Caki2 (cell line): ENCODE measurements at places on chromosomes 13 and 19.

DNA sequence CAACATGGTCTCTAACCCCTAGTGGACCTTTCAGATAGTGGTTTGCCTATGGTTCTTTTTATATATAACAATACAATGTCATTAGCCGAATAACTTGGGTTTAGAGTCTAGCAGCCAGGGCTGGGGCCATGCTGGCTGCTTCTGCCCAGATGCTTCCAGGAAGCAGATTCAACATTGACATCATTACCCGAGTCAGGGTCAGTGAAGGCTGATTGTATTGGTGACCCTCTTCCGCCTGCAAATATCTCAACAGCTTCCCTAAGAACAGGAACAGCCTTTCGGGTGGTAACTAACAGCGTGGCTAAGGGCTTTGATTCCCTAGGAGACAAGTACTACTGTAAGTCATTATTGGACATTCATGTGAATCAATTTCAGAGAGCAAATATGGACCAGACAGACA, 476.4 kb downstream of the UQCRFS1 start:
- DNase-seq, result no peak

- no peak for DNase-seq
Measured at GRCh38 chr19:51800473-51801244, 5.7 kb downstream of the FPR3 start.

GRCh38 chr19:41939861-41940730, 11.8 kb upstream of the ERFL start:
- no peak for DNase-seq

DNA sequence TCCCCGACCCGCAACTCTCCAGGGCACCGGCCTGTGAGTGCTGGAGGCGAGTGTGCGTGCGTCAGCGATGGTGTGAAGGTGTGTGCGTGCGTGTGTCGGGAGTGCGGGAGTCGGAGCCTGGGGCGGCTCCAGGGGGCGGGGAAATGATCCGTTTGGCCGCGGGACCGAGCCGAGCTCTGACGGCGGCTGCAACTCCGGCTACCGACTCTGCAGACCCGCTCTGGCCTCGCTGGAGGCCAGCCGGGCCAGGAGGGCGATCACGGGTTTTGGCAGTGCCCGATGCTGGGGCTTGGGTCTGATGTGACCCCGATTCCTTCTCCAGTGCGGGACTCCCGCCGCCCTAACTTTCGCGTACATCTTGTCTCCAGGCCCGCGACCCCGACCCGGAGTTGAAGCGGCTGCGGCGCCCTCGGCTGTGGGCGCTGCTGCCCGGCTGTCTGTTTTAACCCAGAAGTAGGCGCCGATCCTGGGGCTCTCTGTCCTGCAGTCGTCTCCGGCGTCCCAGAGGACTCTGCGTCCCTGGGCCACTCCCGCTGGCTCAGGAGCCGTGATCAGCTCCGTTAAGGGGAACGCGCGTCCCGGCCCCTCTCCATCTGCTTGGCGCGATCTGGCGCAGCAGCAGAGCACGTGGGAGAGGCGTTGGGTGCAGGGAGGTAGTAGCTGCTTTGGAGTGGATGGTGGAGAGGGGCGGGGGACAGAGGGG, 1.2 kb downstream of the CHST8 start:
- no peak for DNase-seq

DNA sequence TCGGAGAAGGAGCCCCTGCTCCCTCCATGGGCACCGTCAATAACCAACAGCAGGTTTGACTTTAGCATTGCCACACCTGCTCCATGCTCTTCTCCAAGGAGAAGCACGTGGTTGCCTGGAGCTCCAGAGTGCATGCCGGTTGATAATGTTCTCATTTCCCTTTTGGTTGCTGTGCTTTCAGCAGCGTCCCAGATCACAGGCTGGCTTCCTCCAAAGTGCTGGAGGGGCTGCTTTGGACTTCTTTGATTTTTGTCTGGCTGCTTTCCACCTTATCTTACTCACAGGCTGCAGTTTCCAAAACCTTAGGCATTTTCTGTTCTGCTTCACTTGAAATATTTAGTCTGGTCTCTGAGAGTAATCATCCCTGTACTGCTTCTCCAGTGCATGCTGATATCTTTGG, 123.8 kb upstream of the IRS2 start:
- DNase-seq, result no peak

GRCh38 chr19:16266586-16266942, 58.1 kb upstream of the KLF2 start:
- DNase-seq, result no peak

GRCh38 chr19:44653977-44654774, 10.5 kb downstream of the PVR start:
- DNase-seq, result no peak

DNA sequence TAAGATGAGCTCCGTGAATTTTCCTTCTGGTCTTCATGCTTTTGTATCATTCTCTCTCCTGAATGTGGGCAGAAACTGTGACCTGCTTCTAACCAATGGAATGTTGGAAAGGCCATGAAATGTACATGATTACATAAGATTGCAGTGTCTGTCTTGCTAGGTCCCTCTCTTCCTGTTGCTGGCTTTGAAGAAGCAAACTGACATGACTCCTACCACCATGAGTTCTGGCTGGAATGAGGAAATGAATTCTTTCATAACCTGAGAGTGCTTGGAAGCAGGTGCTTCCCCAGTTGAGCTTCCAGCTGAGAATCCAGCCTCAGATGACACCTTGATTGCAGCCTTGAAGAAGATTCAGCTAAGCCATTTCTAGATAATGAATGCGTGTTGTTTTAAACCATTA, 275.0 kb upstream of the MIR17HG start:
- no peak for DNase-seq

- DNase-seq, result no peak
Measured at GRCh38 chr13:62096652-62097051, 681.0 kb upstream of the PCDH20 start.

DNA sequence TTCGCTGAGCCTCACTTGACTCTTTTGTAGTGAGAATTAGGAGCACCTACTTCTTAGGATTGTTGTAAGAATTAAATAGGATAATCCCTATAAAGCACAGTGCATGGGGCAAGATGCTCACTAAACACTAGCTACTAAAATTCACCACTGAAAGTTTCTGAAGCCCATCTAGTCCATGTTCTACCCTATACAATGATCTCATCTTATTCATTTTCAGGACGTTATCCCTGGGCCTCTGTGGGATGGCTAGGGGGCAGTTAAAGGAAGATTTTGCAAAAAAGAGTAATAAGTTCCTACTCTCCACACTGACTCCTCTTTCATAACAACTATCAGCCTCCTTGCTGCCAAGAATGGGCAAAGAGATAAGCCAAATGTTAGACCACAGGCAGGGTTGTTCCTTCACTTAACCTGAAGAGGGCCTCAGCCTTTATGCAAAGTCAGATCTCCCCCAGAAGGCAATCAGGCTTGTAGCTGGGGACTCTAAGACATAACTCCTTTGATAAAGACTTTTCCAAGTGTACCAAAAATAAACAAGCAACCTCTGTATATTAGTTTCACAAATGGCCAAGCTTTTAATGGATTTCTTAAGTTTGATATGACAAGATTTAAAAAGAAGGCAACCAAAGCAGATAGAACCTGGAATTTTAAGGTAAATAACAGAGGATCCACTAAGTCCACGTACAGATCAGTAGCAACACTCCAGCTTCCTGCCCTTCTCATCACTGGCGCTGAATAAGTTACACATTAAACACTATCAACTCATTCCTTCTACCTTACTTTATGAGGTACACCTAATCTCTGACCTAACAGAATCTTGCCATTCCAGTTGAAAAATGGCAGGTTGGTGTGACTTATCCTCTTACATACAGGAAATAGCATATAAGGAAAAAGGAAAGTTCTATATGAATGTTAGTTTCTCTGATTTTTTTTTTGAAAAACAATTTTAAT, 44.4 kb downstream of the ELF1 start:
- DNase-seq, result peak; percentile 55

GRCh38 chr13:91557328-91558090, 159.1 kb downstream of the GPC5 start:
- no peak for DNase-seq

GRCh38 chr13:40895227-40896184, 106.1 kb downstream of the SLC25A15 start:
- no peak for DNase-seq

DNA sequence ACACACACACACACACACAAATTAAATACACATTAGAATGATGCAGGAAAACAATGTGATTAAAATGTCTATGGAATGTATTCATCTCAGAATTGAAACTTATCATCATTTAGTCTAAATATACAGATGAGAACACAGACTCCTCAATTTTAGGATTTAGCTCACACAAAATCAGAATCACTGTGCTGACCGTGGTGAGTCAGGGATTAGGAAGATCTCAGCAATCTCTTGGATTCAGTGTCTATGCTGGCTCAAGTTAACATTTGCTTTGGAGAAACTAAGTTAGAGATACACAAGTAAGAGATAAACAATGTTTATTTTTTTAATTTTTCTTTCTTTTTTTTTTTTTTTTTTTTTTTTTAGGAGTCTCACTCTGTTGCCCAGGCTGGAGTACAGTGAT, 323.6 kb downstream of the KLF12 start:
- no peak for DNase-seq

- DNase-seq, result peak; percentile 52
Measured at GRCh38 chr13:36088001-36088400, 43.2 kb downstream of the DCLK1 start.

DNA sequence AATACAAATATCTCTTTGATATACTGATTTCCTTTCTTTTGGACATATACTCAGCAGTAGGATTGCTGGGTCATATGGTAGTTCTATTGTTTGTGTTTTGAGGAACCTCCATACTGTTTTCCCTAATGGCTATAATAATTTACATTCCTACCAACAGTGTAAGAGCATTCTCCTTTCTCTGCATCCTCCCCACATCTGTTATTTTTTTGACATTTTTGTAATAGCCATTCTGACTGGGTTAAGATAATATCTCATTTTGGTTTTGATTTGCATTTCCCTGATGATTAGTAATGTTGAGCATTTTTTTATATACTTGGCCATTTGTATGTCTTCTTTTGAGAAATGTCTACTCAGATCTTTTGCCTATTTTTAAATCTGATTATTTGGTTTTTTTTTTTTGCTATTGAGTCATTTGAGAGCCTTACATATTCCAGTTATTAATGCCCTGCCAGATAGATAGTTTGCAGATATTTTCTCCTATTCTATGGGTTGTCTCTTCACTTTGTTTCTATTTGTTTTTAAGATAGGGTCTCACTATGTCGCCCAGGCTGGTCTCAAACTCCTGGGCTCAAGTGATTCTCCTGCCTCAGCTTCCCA, 95.7 kb downstream of the FNDC3A start:
- no peak for DNase-seq

- DNase-seq, result peak; percentile 89
Measured at GRCh38 chr19:38975214-38975860, at the start of gene FBXO17. Gene FBXO17 (minus strand): TSS chr19:38975742. CDS start chr19:38950319, 25,423 bp downstream.

DNA sequence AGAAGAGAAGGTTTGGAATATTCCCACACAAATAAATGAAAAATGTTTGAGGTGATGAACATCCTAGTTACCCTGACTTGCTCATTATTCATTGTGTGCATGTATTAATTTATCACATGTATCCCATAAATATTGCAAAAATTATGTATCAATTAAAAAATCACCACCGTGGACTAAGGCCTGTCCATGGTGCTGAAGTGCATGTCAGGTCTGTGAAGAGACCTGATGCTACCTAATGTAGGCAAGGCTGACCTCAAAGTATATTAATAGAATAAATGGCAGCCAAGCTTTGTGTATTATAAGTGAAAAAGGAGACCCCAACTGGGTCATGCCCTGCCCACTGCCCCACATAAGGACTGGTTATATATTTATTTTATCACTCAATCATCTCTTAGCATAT, 34.4 kb upstream of the ZNF835 start:
- peak; percentile 18 for DNase-seq

DNA sequence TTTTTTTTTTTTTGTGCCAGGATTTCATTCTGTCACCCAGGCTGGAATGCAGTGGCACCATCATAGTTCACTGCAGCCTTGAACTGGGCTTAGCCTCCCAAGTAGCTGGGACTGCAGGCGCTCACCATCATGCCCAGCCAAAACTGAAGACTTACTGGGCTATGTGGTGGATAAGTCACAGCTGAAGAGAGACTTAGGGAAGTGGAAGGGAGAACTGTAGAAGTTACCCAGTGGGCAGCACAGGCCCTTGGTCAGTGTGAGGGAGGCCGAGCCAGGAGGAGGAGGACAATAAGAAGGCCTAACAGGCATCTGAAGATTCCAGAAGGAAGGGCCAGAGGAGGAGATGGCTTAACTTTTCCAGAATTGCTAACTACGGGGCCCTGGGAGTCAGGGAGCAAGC, 4.0 kb upstream of the PSPN start:
- DNase-seq, result no peak
